ENCODE measurements at places on chromosomes 2 and 18.

DNA sequence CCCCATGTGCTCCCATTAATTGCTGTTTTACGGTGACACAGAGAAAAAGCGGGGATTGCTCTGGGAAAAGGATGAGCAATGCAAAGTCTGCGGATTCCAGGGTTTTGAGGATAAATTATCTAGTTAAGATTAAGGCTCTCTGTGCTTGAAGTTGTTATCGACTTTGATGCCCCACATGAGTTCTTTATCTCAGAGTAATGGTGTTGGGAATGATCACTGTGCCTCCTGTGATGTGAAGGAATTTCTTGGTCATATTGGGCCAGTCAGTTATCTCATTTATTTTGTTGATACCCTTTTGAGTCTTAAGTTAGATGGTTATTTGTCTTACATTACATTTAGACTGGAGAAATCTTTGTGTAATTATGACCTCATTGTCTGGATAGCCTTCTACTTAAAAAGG is 184.6 kb upstream of the MEX3C start:
- peaks cover 5% of the 10 kb centered on the region for H3K4me1 ChIP-seq
- H3K4me3 ChIP-seq: no peak overlapping the region
- no peaks in the 10 kb centered on the region for H3K27me3 ChIP-seq
- no peak overlapping the region for H3K27ac ChIP-seq

GRCh38 chr2:157751462-157752058 is 122.9 kb upstream of the ACVR1C start:
- no peak overlapping the region for H3K4me3 ChIP-seq
- H3K4me1 ChIP-seq: no peaks in the 10 kb centered on the region
- no peak for DNase-seq

DNA sequence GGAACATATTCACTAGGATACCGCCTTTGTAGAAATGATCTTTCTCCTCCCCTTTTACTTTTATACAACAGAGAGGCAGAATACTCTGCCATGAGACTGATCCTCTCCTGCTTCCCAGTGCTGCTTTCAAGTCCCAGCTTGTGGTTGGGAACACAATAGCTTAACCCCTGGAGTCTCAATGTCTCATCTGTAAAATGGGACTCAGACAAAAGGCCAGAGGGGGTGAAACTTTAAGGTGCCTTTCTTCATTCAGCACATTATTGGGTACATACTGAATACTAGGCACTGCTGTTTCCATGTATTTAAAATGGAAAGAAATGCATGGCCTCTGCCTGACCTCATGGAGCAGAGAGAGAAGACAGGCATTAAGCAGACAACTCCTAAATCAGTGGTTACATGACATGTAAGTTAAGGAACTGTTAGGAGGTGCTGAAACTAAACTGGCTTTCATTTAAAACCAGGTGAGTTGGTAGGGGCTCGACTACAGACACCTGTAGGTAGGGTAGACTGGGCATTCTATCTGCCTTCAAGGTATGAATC is 53.8 kb downstream of the MAP4K4 start:
- H3K27ac ChIP-seq: peak overlapping the region; percentile 5
- no peaks in the 10 kb centered on the region for H3K27me3 ChIP-seq
- peaks cover 55% of the 10 kb centered on the region for H3K4me1 ChIP-seq
- no peak for DNase-seq
- H3K4me3 ChIP-seq: no peak overlapping the region

- DNase-seq: no peak
- H3K4me3 ChIP-seq: no peak overlapping the region
- H3K36me3 ChIP-seq: no peaks in the 10 kb centered on the region
- H3K4me1 ChIP-seq: no peaks in the 10 kb centered on the region
These were observed 266.8 kb upstream of the SIX3 start for GRCh38 chr2:44674473-44675284.

GRCh38 chr18:67973916-67974315 is 457.4 kb upstream of the DSEL start:
- H3K27me3 ChIP-seq: no peaks in the 10 kb centered on the region
- H3K36me3 ChIP-seq: no peaks in the 10 kb centered on the region
- H3K27ac ChIP-seq: no peak overlapping the region
- no peak overlapping the region for H3K4me3 ChIP-seq
- no peak for DNase-seq

DNA sequence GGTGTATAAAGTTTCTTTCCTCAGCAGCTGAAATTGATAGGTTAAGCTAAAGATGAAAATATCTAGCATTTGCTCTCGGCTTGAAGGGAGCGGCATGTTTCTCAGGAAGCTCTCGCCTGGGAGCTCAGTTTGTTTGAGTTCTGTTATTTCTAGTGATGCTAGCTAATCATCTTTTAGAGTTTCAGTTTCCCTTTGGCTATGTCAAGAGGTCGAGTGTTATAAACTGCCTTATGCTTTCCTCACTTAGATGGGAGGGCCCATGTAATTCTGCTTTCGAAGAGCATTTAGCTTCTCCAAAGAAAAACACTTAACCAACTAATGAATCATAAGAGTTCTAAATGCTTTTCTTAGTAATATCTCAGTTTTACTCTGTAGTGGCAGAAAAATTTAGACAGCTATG is 33.6 kb downstream of the PLCL1 start:
- H3K4me3 ChIP-seq: peak overlapping the region; percentile 61
- H3K27me3 ChIP-seq: no peaks in the 10 kb centered on the region
- H3K36me3 ChIP-seq: no peaks in the 10 kb centered on the region
- H3K27ac ChIP-seq: peak overlapping the region; percentile 29
- H3K4me1 ChIP-seq: peaks cover 33% of the 10 kb centered on the region
- DNase-seq: no peak

DNA sequence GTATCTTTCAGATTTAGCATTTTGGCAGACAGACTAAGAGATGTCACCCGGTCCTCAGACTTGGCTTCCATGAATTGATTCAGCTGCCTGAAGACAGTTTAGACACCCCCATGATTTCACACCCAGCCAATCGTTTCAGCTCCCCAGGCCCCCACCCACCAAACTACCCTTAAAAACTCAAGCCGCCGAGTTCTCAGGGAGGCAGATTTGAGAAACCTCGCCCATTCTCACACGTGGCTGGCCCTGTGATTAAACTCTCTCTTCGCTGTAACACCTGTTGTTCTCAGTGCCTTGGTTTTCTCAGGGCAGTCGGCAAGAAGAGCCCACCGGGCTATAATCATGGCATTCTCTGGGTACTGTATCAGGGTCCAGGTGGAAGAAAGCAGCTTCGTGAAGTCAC is 35.2 kb downstream of the UXS1 start:
- no peak overlapping the region for H3K27ac ChIP-seq
- H3K4me1 ChIP-seq: no peaks in the 10 kb centered on the region
- H3K36me3 ChIP-seq: peaks cover 4% of the 10 kb centered on the region
- no peak for DNase-seq

- H3K36me3 ChIP-seq: no peaks in the 10 kb centered on the region
- no peaks in the 10 kb centered on the region for H3K4me1 ChIP-seq
- DNase-seq: no peak
- no peaks in the 10 kb centered on the region for H3K27me3 ChIP-seq
These were observed 114.6 kb upstream of the THUMPD2 start for GRCh38 chr2:39893616-39894015.

- H3K27ac ChIP-seq: no peak overlapping the region
- DNase-seq: no peak
- no peaks in the 10 kb centered on the region for H3K4me1 ChIP-seq
- H3K4me3 ChIP-seq: no peak overlapping the region
- H3K27me3 ChIP-seq: no peaks in the 10 kb centered on the region
These were observed 188.0 kb upstream of the PARD3B start for GRCh38 chr2:204357286-204357685.

DNA sequence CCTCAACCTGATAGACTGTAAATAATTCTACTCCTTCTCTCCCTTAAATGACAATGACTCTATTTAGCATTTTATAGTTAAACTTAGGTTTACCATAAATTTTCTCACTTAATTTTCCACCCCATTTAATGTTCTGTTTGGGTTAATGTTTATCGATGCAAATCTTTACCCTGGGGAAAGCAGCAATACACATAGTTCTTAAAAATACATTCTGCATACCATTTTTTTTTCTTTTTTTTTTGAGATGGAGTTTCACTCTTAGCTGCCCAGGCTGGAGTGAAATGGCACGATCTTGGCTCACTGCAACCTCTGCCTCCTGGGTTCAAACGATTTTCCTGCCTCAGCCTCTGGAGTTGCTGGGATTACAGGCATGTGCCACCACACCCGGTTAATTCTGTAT is 14.0 kb downstream of the STAM2 start:
- no peaks in the 10 kb centered on the region for H3K27me3 ChIP-seq
- no peak for DNase-seq
- H3K27ac ChIP-seq: no peak overlapping the region
- H3K36me3 ChIP-seq: no peaks in the 10 kb centered on the region
- H3K4me3 ChIP-seq: no peak overlapping the region

- no peaks in the 10 kb centered on the region for H3K36me3 ChIP-seq
- H3K27me3 ChIP-seq: no peaks in the 10 kb centered on the region
- no peak overlapping the region for H3K27ac ChIP-seq
These were observed 46.2 kb downstream of the TWSG1 start for GRCh38 chr18:9380621-9381395.

DNA sequence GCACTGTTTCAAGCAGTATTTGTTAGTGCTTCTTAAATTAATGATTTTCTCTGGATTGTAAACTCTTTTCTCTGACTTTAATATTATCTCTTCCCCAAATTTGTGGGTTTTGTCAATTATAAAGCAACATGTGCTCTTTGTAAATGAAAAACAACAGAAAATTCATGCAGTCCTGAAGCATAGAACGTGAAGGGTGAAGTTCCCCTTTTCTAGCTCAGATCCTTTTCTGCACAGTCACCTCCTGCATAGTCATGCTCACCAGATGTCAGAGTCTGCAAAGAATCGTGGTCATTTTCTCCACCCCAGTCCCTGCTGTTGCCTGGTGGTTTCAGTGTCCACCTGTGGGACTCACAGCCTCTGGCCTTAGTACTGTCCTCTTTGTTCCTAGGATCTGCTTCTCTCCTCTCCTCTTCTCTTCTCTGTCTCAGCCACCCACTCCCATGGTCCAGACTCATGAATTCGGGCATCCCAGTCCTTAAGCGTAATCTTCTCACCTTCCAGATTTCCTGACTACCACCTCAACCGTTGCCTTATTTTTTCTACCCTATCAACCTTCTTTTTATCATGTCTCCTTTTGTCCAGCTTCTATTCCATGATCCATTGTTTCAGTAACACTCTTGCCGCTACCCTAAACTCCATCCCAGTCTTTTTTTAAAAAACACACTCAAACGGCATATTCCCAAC is 229.1 kb downstream of the RTP5 start:
- no peak overlapping the region for H3K27ac ChIP-seq
- H3K4me3 ChIP-seq: no peak overlapping the region
- no peaks in the 10 kb centered on the region for H3K4me1 ChIP-seq
- H3K27me3 ChIP-seq: no peaks in the 10 kb centered on the region
- H3K36me3 ChIP-seq: peaks cover 3% of the 10 kb centered on the region

DNA sequence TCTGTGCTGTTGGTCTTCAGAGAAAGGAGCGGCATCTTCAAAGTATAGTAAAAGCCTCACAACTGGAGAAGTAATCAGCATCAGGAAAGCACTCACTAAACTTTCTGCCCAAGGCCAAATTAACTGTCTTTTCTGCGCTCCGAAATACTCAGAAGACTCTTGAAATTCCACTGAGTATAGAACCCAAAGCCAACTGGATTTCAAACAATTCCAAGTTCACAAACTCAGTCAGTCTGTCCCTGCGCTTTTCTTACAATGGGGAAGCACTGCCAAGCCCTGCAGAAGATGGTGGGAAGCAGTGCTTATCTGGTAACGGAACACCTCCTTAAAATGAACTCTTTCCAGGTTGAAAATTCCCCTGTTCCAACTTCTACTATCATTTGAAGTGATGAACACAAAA is 193.5 kb downstream of the NCKAP5 start:
- H3K27me3 ChIP-seq: no peaks in the 10 kb centered on the region
- no peak for DNase-seq
- H3K27ac ChIP-seq: no peak overlapping the region
- H3K36me3 ChIP-seq: no peaks in the 10 kb centered on the region
- H3K4me3 ChIP-seq: no peak overlapping the region
- H3K4me1 ChIP-seq: no peaks in the 10 kb centered on the region

GRCh38 chr2:143029141-143029540 is 100.1 kb upstream of the ARHGAP15 start:
- no peaks in the 10 kb centered on the region for H3K27me3 ChIP-seq
- no peak overlapping the region for H3K4me3 ChIP-seq
- H3K27ac ChIP-seq: no peak overlapping the region
- H3K36me3 ChIP-seq: no peaks in the 10 kb centered on the region
- H3K4me1 ChIP-seq: no peaks in the 10 kb centered on the region

- H3K4me3 ChIP-seq: no peak overlapping the region
- no peaks in the 10 kb centered on the region for H3K36me3 ChIP-seq
- no peaks in the 10 kb centered on the region for H3K4me1 ChIP-seq
These were observed 496.9 kb upstream of the VRK2 start for GRCh38 chr2:57549642-57550102.

DNA sequence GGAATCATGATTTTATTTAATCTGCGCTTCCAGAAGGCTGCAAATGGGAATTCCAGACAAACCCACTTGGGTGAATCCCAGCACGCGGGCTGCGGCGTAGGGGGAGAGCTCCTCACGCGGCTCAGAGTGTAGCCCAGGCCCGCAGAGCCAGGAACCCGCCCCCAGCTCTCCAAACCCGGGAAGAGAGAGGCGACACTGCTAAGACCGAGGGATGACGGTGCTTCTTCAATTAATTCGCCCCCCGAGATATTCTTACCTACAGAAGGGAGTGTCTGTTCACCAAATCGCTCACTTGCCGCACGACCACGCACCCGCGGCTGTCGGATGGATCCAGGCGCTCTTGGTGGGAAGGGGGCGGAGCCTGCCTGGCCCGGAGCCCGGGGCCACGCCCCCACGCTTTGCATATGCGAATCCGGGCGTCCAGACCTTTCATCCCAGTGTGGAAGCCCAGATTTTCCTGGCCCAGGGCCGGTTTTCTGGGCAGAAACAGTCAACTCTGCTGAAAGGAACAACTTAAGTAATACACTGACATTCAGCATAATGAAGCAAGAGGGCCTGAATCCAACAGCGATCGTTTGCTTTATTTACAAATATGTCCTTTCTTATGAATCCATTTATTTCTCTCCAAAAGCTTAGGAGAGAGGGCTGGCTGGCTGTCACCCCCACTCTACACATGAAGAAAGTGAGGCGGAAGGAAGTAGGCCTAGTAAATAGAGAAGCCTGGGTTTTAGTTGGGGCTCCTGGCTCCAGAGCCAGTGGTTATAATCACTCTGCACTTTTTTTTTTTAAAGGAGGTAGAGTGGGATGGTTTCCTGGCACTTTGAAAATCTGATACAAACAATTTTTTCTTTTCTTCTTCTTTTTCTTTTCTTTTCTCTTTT is at the start of gene SLC19A3:
Gene SLC19A3, minus strand, starts transcription at position 342 of the 881 bp plus-strand sequence. CDS start 15,710 bp downstream, outside the sequence.
- H3K27ac ChIP-seq: peak within 1 kb of the TSS; percentile 10
- H3K36me3 ChIP-seq: no peaks in the 10 kb centered on the region
- peak within 1 kb of the TSS; percentile 70 for H3K4me3 ChIP-seq
- peak; percentile 51 for DNase-seq

GRCh38 chr2:63186331-63186730 is 135.7 kb downstream of the OTX1 start:
- H3K4me1 ChIP-seq: no peaks in the 10 kb centered on the region
- no peaks in the 10 kb centered on the region for H3K36me3 ChIP-seq
- no peak overlapping the region for H3K27ac ChIP-seq
- no peaks in the 10 kb centered on the region for H3K27me3 ChIP-seq
- DNase-seq: no peak

GRCh38 chr2:19021100-19021476 is 337.3 kb downstream of the OSR1 start:
- no peaks in the 10 kb centered on the region for H3K27me3 ChIP-seq
- peaks cover 7% of the 10 kb centered on the region for H3K4me1 ChIP-seq
- no peaks in the 10 kb centered on the region for H3K36me3 ChIP-seq
- peak overlapping the region; percentile 26 for H3K4me3 ChIP-seq

- no peak overlapping the region for H3K4me3 ChIP-seq
- H3K27me3 ChIP-seq: no peaks in the 10 kb centered on the region
- no peak for DNase-seq
- H3K4me1 ChIP-seq: no peaks in the 10 kb centered on the region
- no peak overlapping the region for H3K27ac ChIP-seq
These were observed 96.8 kb downstream of the DNAH6 start for GRCh38 chr2:84613082-84613481.

- DNase-seq: no peak
- H3K4me3 ChIP-seq: no peak overlapping the region
- H3K36me3 ChIP-seq: no peaks in the 10 kb centered on the region
- H3K27ac ChIP-seq: no peak overlapping the region
These were observed 2.0 kb downstream of the CSRNP3 start for GRCh38 chr2:165471349-165471950.
